ENCODE measurements at places on chromosomes 7 and 10. TPM values are rescaled to one million over a fixed set of nuclear protein-coding genes. Genes with fewer than 3 reads are reported as not detected.

The SEMA4G gene
- total RNA-seq, result 1.00 TPM

The LIPF gene
- not detected for total RNA-seq

The DPYSL4 gene
- total RNA-seq, result 2.3 TPM

The AKR1D1 gene
- total RNA-seq, result not detected

The GPNMB gene
- total RNA-seq, result 280 TPM

The MKI67 gene
- 10.1 TPM for total RNA-seq

The PON1 gene
- total RNA-seq, result not detected

The SEMA3D gene
- total RNA-seq, result 13.4 TPM

The CPN1 gene
- total RNA-seq, result not detected

The CLCN1 gene
- not detected for total RNA-seq

The ZP3 gene
- 0.55 TPM for total RNA-seq

The NEBL gene
- 0.22 TPM for total RNA-seq

The SLIT1 gene
- 0.11 TPM for total RNA-seq

The AZGP1 gene
- 0.33 TPM for total RNA-seq

The TMEM60 gene
- total RNA-seq, result 23.4 TPM

The TWIST1 gene
- total RNA-seq, result 51.1 TPM

The THSD7A gene
- 0.50 TPM for total RNA-seq

The SLC26A3 gene
- total RNA-seq, result not detected

The CD36 gene
- 2.6 TPM for total RNA-seq

The TRIM50 gene
- total RNA-seq, result not detected

The DOCK1 gene
- 85.2 TPM for total RNA-seq

The NCF1 gene
- not detected for total RNA-seq

The FGFBP3 gene
- total RNA-seq, result 0.66 TPM

The KNDC1 gene
- 3.2 TPM for total RNA-seq

The SVIL gene
- 10.5 TPM for total RNA-seq

The GPR26 gene
- not detected for total RNA-seq

The SRGN gene
- total RNA-seq, result 28.6 TPM

The GPR146 gene
- total RNA-seq, result 2.7 TPM

The SPRN gene
- total RNA-seq, result 0.50 TPM

The CASTOR2 gene
- 7.2 TPM for total RNA-seq

The KLF14 gene
- total RNA-seq, result under 0.01 TPM

The MRLN gene
- not detected for total RNA-seq

The NACAD gene
- total RNA-seq, result 2.4 TPM

The EBLN1 gene
- not detected for total RNA-seq

The CALCR gene
- not detected for total RNA-seq

The MSRB2 gene
- total RNA-seq, result 16.7 TPM

The ANKRD30A gene
- total RNA-seq, result not detected

The FOXP2 gene
- 6.6 TPM for total RNA-seq

The FAM237B gene
- total RNA-seq, result 0.22 TPM

The FZD1 gene
- total RNA-seq, result 18.7 TPM

The CHN2 gene
- 0.87 TPM for total RNA-seq

The GHRHR gene
- total RNA-seq, result not detected

All from uterine smooth muscle cell (primary cell).